Activated B cell treated with CpG ODN at 0.5 μM for 24 hours (primary cell): ENCODE measurements at places on chromosomes 12 and 14.

GRCh38 chr12:69874606-69875005, 49.6 kb downstream of the MYRFL start:
- no peak for DNase-seq

DNA sequence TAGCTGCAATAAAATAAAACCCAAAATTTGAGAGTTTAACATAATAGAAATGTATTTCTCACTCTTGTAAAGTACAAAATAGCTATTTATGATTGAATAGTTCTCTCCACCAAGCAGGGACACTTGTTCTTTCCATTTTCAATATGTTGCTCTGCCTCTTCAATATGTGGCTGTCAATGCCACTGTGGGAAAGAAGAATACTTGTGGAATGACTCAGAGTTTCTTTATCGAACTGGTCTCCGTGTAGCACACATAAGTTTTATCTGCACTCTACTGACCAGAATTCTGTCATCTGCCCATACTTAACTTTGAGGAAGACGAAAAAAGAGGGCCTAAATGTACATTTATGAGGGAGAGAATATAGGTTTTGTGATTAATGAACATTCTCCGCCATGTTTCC, 256.9 kb downstream of the ATXN7L3B start:
- DNase-seq = no peak

- DNase-seq = no peak
These were observed 250.7 kb downstream of the BTG1 start for GRCh38 chr12:91894911-91895310.

- DNase-seq = no peak
These were observed 133.5 kb upstream of the TMEM132C start for GRCh38 chr12:128133321-128134073.

- no peak for DNase-seq
These were observed 150.7 kb downstream of the CAND1 start for GRCh38 chr12:67419810-67420209.

- peak; percentile 68 for DNase-seq
These were observed 103.5 kb upstream of the BCAT1 start for GRCh38 chr12:25052196-25052913.

DNA sequence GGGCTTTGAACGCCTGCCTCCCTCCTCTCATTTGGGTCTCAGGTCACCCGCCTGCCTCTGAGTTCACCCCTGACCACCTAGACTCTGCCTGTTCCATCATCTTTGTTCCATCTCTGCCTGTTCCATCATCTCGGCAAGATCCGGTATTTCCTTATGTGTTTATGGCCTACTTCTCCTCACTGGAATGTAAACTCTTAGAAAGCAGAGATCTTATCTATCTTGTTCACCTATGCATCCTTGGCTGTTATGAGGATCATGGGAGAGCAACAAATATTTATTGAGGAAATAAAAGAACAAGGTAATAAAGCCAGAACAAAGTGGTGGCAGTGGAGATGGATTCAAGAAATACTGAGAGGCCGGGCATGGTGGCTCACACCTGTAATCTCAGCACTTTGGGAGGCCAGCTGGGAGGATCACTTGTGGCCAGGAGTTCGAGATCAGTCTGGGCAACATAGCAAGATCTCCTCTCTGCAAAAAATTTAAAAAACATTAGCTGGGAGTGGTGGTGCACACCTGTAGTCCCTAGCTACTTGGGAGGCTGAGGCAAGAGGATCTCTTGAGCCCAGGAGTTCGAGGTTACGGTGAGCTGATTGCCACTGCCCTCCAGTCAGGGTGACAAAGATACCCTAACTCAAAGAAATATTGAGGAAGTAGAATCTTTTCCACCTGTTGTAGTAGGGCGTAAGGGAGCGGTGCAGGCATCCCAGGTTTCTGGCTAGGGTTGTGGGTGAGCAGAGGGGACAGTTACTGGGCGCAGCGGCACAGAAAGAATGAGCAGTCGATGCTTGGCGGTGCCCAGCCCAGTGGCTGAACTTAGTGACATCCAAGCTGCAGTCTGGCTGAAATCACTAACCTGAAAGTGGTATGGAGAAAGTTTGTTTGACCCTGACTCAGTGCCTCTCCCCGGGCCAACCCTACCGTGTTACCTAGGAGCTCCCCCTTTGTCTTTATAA, 1.7 kb upstream of the KLC1 start:
- no peak for DNase-seq

DNA sequence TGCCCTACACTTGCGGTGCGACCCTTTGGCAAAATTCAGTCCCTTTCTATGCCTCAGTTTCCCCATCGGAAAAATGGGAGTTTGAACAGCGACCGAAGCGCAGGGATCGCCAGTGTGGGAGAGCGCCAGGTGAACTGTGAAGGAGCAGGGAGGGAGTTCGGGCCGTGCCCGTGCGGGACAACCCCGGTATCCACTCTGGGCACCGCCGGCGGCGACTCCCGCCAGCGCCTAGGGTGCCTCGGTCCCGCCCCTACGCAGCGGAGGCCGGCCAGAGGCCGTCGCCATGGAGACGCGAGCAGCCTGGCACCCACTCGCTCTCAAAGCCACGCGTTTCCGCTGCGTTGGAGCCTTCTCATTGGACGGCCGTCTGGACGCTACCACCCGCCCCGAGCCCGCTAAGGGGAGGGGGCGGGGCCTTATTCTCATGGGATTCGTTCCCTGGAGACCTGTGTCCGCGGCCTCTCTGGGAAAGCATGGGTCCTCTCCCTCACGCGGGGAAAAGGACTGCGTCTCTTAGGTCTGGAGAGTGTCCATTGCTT, 729 bp upstream of the MLEC start:
- peak; percentile 93 for DNase-seq

DNA sequence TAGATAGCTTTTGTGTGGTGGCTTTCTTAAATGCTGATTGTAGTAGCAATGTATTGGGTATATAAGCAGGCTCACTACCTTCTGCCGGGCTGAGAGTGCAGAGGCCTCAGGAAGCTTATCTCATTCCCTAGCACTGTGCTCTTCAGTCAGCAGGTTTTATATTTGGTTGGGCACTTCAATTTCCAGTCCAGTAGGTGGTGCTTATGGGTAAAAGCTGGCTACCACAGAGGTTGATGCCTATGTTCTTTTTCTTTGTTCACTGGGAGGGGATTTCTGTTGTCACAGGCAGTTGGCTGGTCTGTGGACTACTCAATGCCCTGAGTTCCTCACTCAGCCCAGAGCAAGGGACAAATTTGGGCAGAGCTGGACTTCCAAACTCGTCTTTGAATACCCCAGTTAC, 43.0 kb upstream of the GLIPR1 start:
- DNase-seq = no peak

- DNase-seq = no peak
These were observed 12.1 kb upstream of the IPO8 start for GRCh38 chr12:30707613-30708342.

- DNase-seq = no peak
These were observed 743 bp downstream of the NDUFA12 start for GRCh38 chr12:95002754-95003153.

DNA sequence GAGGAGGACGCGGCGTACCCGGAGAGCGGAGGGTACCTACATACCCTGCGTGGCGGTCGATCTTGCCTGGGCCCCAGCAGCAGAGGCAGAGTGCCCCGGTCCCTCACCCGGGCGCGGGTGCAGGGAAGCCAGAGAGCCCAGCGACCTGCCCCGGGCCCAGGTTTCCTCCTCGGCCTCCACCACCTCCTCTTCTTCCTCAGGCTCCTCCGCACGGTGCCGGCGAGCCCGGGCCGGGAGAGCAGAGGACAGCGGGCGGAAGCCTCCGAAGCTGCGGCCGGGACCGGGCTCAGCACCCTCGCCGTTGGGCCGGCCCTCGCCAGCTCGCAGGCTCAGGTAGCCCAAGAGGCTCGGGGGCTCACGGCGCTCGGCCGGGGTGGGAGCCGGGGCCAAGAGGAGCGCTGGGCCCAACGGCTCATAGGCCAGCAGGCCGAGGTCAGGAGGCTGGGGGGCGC, 6.6 kb downstream of the ZNF219 start:
- no peak for DNase-seq

DNA sequence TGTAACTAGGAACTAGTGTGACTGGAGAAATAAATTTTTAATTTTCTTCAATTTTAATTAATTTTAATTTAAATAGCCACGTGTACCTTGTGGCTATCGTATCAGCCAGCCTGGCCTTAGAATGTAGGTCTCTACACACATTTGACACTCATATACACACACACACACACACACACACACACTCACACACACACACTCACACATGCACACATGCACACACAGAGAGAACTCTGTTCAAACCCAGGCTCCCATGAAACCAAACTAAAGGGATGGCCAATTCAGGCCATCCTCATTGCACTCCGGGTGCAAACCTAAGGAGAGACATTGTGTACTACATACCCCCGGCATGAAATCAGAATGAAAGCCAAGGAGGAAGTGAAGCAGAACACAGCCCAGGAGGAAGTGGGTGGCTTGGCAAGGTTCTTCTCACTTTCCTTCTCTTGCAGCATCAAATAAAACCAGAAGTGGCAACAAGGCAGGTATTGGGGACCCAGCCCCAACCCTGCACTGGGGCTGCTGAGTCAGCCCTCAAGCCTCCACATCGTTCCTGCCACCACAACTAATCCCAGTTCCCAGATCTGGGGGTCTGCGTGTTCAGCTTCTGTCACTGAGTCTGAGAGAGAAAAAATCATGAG, 26.2 kb upstream of the CHPT1 start:
- peak; percentile 22 for DNase-seq

DNA sequence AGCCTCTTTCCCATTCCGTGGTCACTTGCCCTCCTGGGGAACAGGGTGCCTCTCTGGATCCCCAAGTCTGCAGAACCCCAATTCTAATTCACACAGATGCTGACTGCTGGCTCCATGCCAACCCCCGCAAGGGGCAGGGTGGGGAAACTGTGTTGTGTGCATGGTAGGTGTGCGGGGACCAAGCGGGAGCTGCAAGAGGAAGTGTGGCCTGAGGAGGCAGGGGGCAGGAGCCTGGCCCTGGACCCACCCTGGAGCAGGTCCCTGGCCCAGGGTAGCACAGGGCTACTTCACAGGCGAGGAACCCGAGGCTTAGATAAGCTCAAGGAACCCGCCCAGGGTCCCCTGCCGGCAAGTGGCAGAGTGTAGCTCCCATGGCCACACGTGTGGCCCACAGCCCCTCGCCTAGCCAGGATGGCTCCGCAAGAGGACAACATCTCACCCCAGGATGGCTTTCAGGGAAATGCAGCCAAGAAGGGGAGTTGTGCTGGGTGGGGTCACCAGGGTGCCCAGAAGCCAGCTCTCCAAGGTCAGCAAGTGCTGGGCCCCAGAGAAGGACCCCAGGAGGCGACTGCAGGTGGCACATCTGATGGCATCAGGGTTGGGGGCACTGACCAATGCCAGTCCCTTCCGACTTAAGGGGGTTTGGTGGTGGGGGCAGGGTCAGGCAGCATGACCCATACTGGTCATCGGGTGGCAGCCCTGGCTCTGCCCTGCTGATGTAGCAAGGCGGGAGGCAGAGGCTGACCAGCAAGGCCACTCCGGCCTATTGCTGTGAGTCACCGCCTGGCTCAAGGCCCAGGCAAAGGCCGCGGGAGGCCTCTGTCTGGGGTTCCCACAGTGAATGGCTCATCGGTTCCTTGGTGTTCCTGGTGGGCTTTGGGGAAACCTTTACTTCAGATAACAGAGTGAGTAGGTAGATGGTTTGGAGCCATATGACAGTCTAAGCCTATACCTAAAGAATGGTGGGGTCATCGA, 37.3 kb upstream of the EML1 start:
- DNase-seq = no peak

GRCh38 chr12:25592725-25593495, 39.8 kb upstream of the LMNTD1 start:
- no peak for DNase-seq

- no peak for DNase-seq
These were observed 333.8 kb downstream of the PDZRN4 start for GRCh38 chr12:41521872-41522379.

DNA sequence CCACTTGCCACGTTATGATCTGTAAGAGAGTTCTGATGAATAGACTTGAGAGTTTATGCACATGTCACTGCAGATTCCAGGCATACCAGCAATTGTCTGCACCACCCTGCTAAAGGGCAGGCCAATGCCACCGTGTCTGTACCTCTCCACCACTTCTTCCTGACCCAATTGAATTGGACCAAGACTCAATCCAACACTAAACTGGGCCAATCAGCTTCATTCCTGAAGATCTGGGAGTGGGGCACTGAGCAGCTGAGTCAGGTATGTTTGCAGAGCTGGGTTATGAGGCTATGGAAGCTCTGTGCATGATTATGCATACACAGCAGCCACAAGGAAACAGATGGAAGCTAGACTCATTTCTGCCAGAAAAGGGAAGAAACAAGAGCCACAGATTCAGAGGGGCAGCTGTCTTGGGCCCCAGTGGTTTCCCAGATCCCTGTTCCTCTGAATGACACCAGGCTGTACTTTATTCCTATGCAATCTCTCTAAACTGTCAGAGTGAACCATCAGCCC, 28.0 kb downstream of the DAO start:
- no peak for DNase-seq
